ENCODE measurements at places on chromosomes 2 and 18.

- no peak for DNase-seq
Observed at GRCh38 chr18:54777118-54777791, 51.0 kb upstream of the RAB27B start.

DNA sequence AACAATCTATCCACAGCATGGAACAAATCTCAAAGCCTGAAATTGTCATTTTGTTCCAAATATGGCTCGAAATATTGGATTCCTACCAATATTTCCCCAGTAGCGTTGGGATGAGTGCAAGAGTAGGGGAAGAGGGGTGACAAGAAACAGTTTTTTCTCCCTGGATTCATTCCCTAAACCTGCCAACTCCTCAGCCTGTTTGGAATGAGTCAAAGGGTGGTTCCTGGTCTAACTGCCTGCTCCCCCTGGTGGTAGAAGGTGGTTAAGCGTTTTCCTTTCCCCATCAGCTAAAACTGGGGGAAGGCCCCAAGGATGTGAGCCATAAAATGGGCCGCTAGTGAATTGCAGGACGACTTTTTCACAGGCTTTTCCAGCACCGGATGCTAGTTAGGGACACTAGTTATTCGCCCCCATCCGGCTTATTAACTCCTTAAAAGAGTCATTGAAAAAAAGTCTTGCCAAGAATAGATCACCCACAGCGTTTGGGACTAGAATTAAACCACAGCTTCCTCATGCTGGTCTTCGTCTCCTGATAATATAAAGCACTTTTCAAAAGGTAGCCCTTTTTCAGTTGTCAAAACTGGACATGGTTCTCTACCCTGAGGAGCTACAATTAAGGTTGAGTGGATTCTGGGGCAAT lies 72.5 kb downstream of the DHRS9 start:
- peak; percentile 47 for DNase-seq

DNA sequence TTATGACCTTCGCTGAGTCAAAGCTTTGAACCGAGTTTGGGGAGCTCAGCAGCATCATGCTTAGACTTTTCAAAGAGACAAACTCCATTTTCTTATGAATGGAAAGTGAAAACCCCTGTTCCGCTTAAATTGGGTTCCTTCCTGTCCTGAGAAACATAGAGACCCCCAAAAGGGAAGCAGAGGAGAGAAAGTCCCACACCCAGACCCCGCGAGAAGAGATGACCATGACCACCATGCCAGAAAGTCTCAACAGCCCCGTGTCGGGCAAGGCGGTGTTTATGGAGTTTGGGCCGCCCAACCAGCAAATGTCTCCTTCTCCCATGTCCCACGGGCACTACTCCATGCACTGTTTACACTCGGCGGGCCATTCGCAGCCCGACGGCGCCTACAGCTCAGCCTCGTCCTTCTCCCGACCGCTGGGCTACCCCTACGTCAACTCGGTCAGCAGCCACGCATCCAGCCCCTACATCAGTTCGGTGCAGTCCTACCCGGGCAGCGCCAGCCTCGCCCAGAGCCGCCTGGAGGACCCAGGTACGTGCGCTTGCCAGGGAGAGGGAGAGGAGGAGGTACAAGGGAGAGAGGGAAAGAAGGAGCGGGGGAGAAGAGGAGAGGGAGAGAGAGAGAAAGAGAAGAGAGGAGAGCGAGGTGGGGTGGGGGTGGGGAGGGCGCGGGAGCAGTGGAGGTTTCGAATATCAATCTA lies at the start of gene DLX1:
TSS of gene DLX1 (plus strand) at position 48 of the 700 bp plus-strand sequence. CDS start at position 219, 171 bp downstream.
- DNase-seq: no peak

DNA sequence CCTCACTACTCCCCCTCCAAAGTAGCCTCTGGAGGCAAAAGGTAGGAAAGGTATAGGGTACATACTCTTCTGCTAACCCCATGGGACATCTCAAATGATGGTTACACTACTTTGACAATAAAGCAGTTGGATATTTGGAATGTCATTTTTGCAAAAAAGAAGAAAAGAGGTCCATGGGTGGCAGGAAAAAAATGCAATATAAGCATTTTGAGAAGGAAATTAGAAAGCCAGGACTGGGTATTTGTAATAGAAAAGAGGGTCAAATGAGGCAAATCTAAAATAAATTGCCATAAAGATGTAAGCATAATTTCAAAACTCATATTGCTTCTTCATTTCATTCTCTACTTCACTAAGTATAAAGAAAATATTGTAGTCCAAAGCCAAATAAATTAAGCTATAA lies 280.2 kb downstream of the NOL4 start:
- DNase-seq: no peak

DNA sequence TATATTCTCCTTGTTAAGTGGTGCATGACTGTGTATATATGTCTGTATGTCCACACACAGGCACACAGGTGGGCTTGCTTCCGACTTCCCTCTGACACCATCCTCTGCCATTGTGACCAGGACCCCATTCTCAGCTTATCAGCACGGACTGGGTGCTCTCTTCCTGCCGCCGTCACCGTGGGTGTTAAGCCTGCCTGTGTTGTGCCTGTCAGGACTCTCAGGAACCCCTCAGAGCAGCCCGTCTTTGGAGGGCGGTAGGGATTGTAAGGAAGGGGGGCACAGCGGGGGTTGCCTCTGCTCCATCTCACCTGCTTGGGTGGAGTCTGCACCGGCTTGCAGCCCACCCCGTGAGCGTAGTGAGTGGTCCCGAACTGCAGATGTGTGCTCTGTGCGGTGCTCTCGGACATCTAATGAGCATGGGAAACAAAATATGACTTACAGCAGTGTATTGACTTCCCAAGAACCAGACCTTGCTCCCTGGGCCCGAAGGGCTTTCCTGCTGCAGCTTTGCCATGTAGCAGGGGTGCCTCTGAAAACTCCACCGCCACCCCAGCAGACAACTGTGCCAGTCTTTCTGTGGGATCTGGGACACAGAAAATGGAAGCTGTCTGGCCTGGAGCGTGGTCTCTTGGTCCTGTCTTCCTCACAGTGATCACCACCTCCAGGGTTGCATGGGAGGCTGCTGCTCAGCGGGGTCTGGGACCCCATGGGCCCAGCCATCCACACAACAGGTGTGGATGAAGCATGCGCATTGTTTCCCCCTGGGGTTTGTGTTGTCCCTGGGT lies 58.9 kb downstream of the SH3RF3 start:
- no peak for DNase-seq

- DNase-seq: no peak
Observed at GRCh38 chr18:32763293-32763692, 9.5 kb downstream of the KLHL14 start.

- no peak for DNase-seq
Observed at GRCh38 chr18:32544088-32544487, 73.4 kb upstream of the GAREM1 start.

DNA sequence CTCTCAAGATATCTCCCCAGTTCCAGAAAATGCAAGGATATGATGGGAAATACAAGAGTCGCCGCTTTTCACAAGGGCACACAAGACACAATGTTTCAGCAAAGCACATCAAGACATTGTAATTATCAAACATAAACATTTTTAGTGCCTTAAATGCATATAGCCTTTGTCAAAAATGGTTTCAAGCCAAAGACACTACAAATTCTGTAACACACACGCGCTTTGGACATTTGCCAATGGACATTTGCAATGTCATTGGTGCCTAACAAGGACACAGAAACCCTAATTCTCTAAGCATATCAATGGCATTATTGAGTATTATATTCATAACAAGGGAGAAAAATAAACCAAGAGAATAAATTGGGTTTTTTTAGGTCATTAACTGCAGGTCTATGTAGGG lies 16.1 kb downstream of the ADD2 start:
- no peak for DNase-seq

DNA sequence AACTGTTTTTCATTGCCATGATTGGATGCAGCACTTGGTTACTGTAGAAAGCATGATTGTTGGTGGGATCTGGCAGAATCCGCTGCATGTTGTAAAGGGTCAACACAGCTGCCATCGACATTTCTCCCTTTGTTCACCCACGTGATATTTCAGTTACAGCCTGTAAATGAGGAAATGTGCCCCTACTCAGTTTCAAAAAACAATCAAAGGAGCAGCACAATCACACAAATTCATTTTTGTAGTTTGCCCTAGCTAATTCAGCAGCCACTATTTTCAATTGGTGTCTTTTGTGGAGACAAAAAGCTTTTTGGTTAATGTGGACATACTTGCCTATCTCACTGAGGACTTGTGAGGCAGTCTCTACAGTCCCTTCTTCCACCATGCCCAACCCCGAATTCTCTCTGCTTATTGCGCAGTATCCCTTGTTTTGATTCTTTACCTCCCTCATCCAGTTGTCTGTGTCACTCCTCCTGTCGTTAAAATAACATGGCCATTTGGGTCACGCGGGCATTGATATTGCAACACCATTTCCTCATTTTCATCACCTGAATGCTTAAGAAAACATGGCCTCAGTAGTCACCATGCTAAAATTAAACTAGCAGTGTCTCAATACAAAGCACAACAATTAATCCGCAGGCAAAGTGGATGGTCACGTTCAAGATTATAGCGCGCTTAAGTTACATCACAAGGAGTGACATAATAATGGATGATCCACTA lies 6.4 kb upstream of the PROC start:
- DNase-seq: no peak

GRCh38 chr2:177537636-177538035 lies 145.1 kb downstream of the AGPS start:
- no peak for DNase-seq

- no peak for DNase-seq
Observed at GRCh38 chr2:43941966-43942365, 53.8 kb downstream of the LRPPRC start.

GRCh38 chr18:66867653-66868052 lies 263.8 kb upstream of the CDH19 start:
- no peak for DNase-seq

DNA sequence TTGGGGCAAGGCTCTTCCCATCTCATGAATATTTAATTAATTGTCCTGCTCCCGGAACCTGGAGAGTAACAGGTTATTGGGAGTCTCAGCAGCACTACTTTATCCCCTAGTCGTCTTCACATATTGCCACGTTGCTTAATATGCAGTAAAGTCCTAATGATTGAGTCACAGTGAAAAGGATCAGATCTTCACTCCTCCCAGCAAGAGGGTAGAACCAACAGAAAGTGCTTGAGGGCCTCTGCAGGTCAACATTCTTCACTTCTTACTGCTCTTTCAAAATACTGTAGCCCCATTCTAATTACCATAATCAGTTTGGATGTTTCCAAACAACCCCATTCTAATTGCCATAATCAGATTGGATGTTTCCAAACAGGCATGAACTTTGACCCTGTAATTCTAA lies 801.0 kb downstream of the LRRTM4 start:
- no peak for DNase-seq

DNA sequence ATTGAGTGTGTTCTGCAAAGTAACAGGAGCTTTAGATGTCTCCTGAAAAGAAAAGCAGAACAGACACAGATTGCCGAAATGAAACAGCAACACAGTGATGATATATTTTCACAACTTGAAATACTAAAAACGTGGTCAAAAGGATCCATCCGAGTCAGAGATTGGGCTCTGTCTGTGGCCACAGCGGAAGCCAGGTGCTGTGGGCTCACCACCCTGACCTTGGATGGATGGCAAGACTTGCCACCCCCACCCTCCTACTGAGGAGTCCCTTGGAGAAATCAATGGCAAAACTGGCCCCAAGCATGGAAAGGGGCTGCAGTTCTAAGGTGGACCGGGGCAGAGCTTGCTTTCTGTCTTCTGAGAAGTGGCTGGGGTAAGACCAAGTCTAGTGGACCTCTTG lies 31.4 kb upstream of the ACKR3 start:
- DNase-seq: no peak

DNA sequence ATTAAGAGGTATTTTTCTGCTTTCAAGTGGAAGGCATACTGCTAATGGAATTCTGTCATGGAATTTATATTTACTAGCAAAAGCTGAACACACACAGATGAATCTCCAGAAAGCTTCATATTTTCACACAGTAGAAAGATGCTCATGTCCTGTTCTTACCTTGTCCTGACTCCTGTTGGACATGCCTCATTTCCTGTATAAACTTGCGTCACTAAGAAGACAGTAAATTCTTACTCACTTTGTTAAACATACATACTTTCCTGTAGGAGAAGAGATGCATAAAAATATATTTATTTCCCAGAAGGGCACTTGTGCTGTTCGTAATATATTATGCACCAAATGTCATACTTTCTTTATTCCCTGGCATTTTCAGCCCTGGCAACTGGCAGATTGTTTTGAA lies 238.3 kb upstream of the RASGRP3 start:
- DNase-seq: no peak

- no peak for DNase-seq
Observed at GRCh38 chr2:216546641-216547403, 48.2 kb downstream of the RPL37A start.

- no peak for DNase-seq
Observed at GRCh38 chr2:149307014-149307413, 23.4 kb upstream of the LYPD6 start.

DNA sequence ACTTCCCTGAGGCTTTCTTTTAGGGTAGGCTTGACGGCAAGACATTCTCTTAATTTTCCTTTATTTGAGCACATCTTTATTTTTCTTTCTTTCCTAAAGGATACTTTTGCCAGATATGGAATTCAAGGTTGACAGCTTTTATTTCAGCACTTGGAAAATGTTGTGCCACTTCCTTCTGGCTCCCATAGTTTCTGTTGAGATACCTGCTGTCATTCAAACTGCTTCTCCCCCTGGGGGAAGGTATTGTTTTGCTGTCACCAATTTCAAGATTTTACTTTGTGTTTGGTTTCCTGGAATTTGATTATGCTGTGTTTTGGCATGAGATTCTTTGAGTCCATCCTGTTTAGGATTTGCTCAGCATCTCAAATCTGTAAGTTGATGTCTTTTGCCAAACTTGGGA lies 39.1 kb upstream of the TWIST2 start:
- no peak for DNase-seq

DNA sequence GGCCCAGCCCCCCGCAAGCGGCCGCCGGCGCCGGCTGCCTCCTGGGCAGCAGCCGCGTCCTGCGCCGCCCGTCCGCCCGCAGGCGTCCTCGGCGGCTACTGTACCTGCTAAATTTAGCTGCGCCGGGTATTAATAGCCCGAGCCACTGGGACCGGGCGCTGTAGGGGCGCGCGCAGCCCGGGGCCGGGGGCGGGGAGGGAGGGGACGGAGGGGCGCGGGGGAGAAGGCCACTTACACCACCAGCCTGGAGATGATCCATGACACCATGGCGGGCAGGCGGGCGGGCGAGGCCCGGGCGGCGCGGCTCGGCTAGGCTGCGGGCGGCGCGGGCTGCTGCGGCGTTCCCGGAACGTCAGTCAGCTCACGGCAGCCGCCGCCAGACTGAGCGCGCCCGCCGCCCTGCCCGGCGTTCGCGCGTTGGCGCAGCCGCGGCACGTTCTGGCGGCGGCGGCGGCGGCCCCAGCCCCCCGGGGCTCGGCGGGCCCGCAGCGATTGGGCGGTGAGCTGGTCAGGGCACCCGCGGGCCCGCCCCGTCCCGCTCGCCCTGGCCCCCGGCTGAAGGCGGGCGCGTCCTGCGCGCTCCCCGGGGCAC lies at the start of gene REEP1:
TSS of gene REEP1 (minus strand) at position 383 of the 592 bp plus-strand sequence. CDS start at position 267, 116 bp downstream.
- DNase-seq: peak; percentile 31

DNA sequence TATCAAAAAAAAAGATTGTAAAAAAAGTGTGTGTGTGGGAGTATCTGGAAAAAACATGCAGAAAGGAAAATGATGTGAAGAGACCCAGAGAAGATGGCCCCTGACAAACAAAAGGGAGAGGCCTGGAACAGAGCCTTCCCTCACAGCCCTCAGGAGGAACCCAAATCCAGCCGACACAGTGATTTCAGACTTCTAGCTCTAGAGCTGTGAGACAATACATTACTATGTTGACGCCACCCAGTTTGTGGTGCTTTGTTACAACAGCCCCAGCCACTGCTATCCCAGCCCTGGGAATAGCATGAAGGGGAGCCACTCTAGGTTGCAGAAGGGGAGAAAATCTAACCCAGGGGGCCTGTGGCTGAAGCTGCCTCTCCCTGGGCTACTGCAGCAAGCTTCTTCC lies 59.0 kb upstream of the ZBTB7C start:
- no peak for DNase-seq

GRCh38 chr2:9640403-9641104 lies 9.8 kb upstream of the YWHAQ start:
- no peak for DNase-seq

All from left cardiac atrium (tissue), 4 donors.